Stimulated activated CD8-positive, alpha-beta memory T cell treated with anti-CD3 and anti-CD28 coated beads, Interleukin-15, amount 100 ng/mL, for 48 hours (primary cell): ENCODE measurements at places on chromosomes 13 and 19.
A peak's percentile ranks its signal among the peaks of the same experiment; 100 is the strongest.

DNA sequence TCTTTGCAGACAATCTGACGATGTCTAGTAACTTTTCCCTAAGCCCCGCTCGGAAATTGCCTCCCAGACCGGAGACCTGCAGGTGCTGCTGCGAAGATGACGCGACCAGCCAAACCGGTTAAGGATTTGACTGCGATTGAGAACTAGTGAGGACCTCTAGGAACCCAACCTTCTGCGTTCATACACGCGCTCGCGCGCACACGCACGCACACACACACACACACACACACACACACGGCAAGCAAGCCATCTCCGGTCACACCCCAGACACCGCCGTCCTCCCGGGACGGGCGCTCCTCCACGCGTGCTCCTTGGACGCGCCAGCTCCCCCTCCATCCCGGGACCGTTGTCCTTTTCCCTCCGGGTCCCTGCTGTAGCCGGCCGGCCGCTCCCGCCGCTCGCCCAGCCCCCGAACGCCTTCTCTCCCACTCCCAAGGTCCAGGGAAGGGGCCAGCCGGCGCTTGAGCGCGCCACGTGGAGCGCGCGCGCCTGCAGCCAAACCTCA is 1.2 kb downstream of the TBC1D4 start:
- no peak for DNase-seq

GRCh38 chr13:30529085-30529834 is 63.5 kb upstream of the HMGB1 start:
- no peak for DNase-seq

DNA sequence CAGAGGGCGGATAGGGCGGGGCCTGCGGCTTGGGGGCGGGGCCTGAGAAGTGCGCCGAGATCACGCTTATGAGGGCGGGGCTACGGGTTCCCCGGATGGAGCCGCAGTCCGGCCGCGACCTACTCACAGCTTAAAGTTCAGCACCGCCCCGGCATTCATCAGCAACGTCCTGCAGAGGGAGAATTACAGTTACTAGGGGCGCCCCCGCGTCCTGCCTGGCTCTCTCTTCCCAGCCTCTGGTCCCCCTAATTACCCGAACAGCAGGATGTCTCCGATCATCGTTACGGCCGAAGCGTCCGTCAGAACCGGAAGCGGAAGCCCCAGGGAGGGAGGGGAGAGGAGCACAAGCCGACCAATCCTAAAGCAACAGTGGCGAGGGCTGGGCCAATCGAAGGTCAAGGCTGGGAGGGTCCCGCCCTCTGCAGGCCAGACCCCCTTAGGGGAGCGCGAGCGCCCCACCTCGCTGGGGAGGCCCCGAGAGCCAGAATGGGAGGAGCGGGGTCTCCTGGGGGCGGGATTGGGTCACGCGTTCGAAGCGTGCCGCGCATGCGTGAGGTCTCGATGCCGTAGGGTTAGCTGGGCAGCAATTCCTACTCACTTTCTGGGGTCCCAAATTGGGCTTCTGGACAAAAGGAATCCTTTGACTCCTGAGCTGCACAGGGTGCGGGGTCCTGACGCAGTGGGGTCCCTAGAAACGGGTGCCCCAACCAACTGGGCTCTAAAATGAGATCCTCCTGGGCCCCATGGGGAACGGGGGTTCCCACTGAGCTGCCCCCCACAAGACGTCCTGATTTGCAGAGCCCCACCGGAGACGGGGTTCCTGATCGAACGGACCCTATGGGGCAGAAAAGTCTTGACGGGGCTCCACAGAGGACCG is at the start of gene SMIM7:
TSS of gene SMIM7 (minus strand) at position 313 of the 877 bp plus-strand sequence. CDS start at position 279, 34 bp downstream.
- DNase-seq = peak; percentile 99

GRCh38 chr13:41454170-41454569 is 3.2 kb upstream of the RGCC start:
- DNase-seq = no peak
